Activated CD4-positive, CD25-positive, alpha-beta regulatory T cell (primary cell): ENCODE measurements at places on chromosomes 1 and 21.

DNA sequence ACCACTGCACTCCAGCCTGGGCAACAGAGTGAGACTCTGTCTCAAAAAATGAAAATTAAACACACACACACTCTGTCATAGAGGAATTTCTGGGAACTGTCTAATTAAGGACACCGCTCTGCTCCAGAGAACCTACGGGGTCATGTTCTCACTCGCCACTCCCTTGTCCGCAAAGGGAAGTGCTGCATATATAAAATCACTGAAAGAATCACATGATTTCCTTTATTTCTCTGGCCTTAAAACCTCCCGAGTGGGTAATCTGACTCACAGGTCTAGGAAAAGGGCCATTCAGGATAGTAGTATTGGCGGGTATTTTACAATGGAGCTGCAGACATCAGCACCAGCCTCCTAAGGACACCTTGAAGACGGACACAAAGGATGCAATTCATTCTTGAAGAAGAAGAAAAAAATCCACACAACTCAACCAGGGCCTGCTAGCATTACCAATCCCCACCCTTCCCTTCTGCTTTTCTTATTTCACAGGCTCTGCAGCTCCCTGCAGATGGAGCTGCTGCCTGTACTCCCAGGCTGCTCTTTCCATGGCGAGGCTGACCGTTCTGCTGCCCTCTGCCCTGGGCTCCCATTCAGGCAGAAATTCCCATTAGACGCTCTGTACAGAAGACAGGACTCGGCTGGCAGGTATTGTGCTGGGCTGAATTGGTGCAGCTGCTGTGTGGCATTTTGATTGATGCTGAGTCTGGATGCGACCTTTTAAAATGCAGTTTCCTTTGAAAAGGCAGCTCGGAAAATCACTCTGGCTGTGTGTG lies 53.3 kb upstream of the FAM89A start:
- DNase-seq = no peak

GRCh38 chr1:35030756-35031446 lies 844 bp downstream of the ZMYM6 start:
- no peak for DNase-seq

DNA sequence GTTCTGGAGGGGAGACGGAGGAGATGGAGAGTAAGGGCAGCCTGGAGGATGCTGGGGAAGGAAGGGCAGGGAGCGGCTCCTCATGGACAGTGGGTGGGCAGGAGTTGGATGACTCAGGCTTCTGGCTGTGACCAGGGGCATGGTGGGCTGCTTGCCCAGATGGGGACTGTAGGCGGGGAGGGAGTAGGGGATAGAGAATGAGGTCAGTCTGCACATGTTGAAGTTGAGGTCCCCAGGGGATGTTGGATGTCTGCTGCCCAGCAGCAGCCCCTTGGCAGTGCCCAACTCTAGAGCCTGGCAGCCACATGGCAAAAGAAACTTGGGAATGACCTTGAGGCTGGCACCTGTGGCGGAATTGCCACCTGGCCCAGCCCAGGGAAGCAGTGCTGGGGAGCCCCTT lies 6.4 kb downstream of the SELENON start:
- no peak for DNase-seq

GRCh38 chr1:156947818-156948525 lies 27.5 kb downstream of the LRRC71 start:
- DNase-seq = no peak

DNA sequence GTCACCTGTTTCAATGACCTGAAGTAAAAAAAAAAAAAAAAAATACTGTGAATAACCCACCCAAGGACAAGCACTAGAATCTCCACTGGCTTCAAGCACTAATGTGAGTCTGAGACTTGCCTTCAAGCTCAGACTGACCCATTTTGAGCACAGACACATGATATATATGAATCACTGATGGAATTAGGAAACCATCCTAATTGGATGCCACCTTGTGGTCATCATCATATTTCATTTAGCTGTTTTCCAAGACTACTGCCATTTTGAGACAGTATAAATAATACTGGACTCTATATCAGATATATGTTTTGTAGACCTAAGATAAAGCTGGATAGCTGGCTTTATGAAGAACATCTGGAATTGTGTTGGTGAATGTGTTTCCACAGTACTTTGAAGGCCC lies 1232.0 kb downstream of the KCNT2 start:
- DNase-seq = no peak

- no peak for DNase-seq
Observed at GRCh38 chr1:181356505-181357340, 126.6 kb upstream of the CACNA1E start.

DNA sequence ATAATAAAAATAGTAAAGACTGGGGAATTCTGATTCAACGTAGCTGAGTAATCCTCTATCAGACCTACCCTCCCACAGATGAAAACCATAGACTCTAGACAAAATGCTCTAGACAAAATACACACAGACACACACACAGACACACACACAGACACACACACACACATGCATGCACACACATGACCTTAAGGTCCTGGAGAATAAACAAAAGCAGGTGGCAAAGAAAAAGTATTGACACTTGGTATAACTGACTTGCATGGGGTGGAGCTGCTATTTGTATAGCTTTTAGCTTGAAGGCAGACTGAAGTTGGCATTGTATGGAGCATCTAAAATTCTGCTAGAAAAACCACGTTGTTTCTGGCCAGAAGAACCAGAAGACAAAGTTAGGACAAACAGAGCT lies 29.3 kb downstream of the C1orf141 start:
- no peak for DNase-seq

DNA sequence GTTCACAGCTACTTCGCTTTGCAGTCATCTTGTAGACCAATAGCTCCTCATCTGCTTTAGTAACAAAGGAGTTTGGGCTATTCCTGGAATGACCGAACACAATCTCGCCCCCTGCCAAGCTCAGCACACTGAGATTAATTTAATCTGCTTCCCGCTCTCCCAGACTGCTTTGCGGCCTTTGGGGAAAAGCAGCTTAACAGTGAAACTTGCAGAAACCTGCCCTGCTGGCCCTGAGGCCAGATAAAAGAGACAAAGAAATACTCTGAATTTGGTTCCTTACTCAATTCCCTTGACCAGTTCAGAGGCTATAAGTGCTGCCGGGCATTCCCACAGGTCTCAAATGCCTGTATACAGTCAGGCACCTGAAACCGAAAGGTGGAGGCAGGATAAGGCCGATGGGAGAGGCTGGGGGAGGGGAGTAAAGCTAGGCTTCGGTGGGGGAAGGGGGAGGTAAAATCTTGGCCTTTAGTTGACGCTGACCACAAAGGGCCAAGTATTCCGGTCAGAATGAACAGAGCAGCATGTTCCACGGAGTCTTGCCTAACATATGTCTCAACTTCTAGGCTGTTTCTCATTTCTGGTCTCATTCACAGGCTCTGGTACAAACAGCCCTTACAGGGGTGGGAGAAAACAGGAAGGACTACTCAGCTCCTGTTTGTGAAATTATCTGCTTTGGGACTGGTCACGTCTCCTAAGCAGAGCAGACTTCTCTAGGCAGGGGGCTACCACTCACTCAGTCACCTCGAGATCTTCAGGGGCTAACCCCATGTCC lies 17.7 kb upstream of the A3GALT2 start:
- no peak for DNase-seq

DNA sequence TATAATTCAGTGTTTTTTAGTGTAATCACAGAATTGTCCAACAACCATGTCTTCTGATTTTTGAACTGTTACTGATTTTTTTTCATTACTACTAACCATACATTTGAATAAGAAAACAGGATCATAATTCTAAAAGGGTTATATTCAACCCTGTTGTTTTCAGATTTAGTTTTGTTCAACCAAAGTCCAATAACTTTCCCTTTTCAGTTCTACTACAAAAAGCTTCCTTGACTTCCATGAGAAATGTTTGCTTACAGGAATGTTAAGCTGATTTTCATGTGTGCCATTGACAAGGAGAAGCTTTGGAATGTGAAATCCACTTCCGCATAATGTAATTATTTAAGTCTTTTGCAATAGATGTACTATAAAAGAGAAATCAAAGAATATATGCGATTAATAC lies 72.0 kb upstream of the ZNF326 start:
- DNase-seq = no peak

DNA sequence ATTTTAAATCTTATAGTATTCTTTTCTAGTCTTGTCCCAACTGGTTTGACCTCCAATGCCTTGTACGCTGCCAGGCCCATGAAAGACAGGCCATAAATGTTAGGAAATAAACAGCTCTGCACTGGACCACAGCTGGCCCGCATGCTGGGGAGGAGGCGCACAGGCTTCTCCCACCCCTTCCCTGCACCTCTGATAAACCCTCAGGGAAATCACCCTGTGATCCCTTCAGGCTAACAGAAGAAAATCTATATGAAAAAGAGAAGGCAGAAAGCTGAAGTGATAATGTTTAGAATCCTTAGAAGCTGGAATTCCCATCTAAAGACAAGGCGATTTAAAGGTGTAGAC lies 41.5 kb downstream of the COLGALT2 start:
- no peak for DNase-seq

GRCh38 chr1:23957096-23957495 lies 2.5 kb upstream of the PNRC2 start:
- no peak for DNase-seq

DNA sequence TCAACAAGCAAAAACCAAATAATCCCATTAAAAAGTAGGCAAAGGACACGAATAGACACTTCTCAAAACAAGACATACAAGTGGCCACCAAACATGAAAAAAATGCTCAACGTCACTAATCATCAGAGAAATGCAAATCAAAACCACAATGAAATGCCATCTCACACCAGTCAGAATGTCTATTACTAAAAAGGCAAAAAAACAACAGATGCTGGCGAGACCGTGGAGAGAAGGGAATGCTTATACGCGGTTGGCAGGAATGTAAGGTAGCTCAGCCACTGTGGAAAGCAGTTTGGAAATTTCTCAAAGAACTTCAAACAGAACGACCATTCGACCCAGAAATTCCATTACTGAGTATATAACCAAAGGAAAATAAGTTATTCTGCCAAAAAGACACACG lies 145.1 kb upstream of the EDN2 start:
- no peak for DNase-seq

- no peak for DNase-seq
Observed at GRCh38 chr1:19737104-19737825, 62.5 kb downstream of the TMCO4 start.

- no peak for DNase-seq
Observed at GRCh38 chr1:9031484-9032259, 5.4 kb upstream of the SLC2A7 start.

DNA sequence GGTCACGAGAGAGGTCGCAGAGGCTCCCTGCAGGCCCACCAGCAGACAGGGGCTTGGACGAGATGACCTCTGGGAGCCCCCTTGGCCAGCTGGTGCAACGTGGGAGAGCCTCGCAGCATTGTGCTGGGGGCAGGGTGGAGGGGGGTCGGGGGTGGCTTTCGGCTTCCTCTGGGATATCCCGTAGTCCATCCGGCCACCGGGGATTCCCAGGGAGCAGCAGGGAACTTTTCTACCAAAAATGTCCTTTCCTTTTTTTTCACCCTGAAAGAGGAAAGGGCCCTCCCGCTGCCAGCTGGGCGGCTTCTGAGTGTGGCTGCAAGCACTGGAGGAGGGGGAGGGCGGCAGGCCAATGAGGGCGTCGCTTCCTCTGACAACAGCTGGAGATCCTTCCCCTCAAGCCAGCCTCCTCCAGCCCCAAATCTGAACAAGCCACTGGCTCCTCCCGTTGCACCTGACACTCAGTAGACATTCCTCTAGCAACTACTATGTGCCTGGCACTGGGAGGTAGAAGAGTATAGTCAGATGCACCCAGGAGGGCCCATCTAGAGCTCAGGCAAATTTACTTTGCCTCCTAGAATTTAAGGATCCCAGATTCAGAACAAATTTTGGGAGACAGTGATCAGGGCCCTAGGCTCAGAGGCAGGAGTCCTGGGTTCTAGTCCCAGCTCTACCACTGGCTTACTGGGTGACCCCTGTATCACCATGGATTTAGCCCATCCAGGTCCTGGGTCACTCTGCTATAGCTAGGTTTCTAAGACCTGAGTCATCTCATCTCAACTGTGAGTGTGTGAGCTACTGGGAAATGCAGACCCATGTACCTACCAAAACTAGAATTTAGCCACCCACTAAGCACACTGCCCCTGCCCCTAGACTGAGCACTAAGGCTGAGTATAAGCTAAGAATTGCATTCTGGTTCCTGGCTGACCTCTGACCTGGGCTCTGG lies 2.7 kb downstream of the MOB3C start:
- no peak for DNase-seq

DNA sequence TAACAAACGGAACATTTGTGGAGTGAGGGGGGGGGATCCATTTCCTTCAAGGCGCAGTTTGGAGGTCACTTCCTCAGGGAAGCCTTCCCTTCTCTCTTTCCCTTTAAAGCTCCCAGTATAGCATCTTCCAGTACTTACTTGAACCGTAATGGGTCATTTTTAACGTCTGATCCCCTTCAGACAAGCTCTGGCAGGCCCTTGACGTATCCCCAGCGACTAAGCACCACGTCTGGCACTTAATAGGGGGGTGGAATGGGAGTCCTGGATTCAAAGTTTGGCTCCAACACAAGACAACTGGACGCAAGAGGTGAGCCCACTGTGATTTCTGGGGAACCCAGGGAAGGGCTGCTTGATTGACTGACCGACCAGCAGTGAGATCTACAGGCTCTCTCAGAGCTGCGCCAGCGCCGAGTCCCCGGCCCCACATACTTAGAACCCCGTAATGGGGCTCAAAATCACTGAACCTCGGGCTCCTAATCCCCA lies 441 bp downstream of the YARS1 start:
- no peak for DNase-seq

DNA sequence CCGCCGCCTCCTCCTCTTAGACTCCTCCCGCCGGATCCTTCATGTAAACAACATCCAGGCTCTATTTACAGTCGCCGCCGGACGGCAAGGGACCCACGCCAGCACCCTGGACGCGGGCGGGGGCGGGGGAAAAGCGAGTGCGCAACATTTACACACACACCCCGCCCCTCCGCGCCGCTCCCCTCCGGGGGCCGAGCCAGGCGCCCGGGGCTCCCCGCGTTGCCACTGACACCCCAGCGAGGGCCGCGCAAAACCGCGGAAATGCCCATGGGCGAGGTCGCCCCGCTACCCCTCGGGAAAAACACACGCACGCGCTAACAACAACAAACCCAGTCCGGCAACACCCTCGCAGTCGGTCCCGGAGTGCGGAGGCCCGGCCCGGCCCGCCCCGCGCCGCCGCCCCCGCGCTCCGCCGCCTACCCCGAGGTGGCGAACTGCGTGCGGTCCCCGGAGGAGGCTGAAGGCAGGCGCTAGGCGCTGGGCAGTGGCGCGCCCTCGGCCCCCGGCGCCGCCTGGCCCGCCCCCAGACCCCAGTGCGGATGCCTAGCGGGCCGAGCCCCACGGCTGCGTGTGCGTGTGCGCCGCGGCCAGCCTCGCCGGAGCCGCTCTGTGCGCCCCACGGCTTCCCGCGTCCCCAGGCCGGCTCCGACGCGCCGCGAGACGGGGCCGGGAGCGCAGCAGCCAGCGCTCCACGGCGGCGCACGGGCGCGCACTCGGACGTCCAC lies 81.1 kb upstream of the AK4 start:
- peak; percentile 75 for DNase-seq

DNA sequence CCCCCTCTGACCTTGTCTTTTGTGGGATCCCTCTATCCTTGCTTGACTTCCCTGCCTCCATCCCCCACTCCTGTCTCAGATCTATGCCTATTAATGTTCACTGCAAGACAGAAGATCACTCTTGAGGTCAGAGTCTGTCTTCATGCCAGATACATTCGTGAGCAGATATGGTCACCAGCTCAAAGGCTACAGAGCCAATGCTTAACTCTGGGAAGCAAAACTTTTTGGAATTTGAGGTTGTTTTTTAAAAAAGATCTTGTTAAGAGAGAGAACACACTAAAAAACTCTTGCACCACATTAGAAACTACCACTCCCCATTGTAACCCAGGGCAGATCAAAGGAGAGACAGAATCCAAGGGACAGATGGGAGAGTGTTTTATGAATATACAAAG lies 17.1 kb upstream of the A3GALT2 start:
- DNase-seq = no peak

- no peak for DNase-seq
Observed at GRCh38 chr1:247845693-247846017, 4.0 kb upstream of the OR11L1 start.
